Left colon (tissue), 2 donors: ENCODE measurements at places on chromosomes 2 and 18. TPM values are rescaled to one million over a fixed set of nuclear protein-coding genes. Genes with fewer than 3 reads are reported as not detected.

Gene TAF1B
- total RNA-seq, result 9.0 TPM

DNA sequence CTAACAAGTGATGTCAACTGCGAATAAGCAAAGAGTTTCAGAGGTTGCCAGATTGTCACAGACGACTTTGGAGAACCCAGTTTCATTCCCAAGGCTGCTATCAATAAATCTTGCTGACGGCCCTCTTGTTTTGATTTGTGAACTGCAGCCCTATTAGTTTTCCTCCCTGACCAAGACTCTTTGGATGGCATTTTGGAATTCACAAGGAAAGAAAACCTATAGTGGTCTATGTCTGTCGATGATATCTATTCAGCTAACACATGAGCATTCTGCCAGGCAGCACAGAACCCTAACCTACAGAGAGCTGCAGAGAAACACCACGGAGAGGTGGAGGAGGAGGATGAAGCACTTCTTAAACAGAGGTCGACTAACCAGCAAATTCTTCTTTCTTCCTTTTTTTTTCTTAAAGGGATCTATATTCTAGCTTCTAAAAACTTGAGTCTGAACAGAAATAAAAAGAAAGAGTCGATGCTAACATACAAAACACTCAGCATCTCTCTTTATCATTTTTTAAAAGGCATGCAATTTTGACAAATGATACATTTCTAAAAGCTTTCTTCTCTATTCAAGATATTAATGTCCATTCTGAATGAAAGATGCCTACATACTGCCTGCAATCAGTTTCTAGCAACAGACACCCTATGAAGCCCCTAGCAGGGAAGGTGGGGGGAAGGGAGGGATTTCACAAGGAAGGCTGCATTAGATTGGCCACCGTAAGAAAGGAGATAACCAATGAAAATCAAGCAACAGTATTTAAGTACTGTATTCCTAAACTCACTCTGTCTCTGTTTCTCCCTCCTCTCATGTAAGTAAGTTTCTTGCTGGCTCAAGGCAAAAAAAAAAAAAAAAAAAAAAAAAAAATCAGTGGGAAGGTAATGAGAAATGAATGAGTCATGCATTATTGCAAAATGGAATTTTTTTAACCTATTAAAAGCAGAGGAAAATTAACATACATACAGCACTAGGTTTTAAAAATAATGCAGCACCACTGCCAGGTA lies 83.0 kb upstream of the CHRNA1 start:
- DNase-seq, result no peak

Gene DHRS9
- total RNA-seq, result 202 TPM

Gene FSHR
- not detected for total RNA-seq

Gene SCN7A
- total RNA-seq, result 1.6 TPM

DNA sequence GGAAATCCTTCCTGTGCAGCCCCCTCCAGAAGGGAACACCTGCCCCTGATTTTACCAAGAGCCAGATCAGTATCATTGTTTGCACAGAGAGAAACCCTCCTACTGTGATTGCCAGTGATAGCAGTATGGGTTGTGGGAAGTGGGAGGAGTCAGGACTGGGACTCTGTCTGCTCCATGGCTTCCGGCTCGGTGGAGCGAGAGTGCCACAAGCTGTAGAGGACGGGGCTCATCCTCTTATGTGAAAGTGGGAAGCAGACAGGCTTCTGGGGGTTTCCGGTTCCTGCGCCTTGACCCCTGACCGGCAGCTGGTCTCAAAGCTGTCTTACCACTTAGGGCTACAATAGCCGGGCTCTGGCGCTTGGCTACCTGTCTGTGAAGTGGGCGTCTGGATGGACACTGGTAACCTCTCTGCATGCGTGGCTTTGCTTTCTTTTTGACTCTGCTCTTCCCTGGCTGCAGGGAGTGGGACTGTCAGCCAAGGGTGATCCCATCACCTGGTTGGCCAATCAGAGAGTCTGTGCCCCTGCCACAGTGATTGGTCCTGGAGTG lies 79.7 kb downstream of the BCL2L11 start:
- no peak for DNase-seq
